ENCODE measurements at places on chromosomes 11 and 22. TPM values are rescaled to one million over a fixed set of nuclear protein-coding genes. Genes with fewer than 3 reads are reported as not detected.

The PLAAT4 gene
- total RNA-seq, result 5.5 TPM

GRCh38 chr11:132804258-132804657 lies 728.0 kb downstream of the OPCML start:
- no peak for ATAC-seq

The HOATZ gene
- not detected for total RNA-seq

The HTR3A gene
- not detected for total RNA-seq

The GRAP2 gene
- 0.92 TPM for total RNA-seq

DNA sequence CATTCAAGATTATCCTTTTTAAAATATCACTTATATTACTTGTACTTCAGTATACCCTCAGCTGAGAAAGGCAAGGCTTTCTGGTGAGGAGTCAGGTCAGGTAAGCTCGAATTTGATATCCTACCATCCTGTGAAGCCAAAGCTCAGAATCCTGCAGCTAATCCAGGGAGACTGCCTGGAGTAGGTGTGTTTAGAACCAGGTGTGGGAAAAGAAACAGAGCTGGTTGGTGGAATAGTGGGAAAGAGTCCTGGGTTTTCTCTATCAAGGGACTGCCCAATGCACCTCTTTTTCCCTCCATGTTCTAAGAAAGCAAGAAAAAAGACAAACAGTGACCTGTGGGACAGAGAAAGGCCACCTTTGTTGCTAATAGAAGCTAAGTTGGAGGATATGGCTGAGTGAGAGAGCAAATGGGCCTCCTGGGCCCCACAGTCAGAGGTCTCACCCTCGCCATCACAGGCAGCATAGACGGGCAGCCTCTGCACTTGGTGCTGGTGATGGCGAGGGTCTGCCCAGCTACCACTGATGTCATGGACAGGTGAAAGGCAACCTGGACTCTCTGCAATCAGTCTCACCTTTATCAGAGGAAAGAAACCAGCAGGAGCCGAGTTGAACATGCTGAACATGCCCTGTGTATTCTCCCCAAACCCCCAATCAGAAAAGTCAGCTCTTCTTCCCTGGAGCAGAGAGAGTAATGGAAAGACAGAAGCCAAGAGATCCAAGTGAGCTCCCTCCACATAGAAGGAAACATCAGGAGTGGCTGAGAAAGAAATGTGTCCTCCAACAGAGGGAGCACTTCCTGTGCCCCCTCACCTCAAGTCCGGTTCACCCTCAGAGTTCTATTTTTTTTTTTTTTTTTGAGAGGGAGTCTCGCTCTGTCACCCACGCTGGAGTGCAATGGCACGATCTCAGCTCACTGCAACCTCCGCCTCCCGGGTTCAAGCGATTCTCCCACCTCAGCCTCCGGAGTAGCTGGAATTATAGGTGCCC lies 491.3 kb downstream of the BUD13 start:
- no peak for ATAC-seq

- ATAC-seq, result no peak
Observed at GRCh38 chr22:49753276-49753890, 74.3 kb downstream of the BRD1 start.
